ENCODE measurements at places on chromosomes 7 and 10. TPM values are rescaled to one million over a fixed set of nuclear protein-coding genes. Genes with fewer than 3 reads are reported as not detected.

Gene EIF4EBP2
- total RNA-seq = 12.8 TPM

Gene PKD1L1
- total RNA-seq = under 0.01 TPM

Gene MRPL43
- 58.2 TPM for total RNA-seq

Gene RNF133
- total RNA-seq = 0.16 TPM

Gene TMEM130
- total RNA-seq = 1.3 TPM

Gene MSS51
- 1.1 TPM for total RNA-seq

Gene TMEM196
- not detected for total RNA-seq

Gene VWDE
- total RNA-seq = 0.16 TPM

Gene CLCN1
- not detected for total RNA-seq

Gene CPA2
- not detected for total RNA-seq

Gene LRRD1
- not detected for total RNA-seq

Gene OPN4
- not detected for total RNA-seq

Gene LIPF
- not detected for total RNA-seq

Gene KCNK18
- total RNA-seq = not detected

Gene NUTM2D
- 1.6 TPM for total RNA-seq

Gene ADCY1
- 3.2 TPM for total RNA-seq

Gene ASIC3
- not detected for total RNA-seq

Gene KLHDC10
- total RNA-seq = 22.5 TPM

Gene CPXM2
- total RNA-seq = 41.5 TPM

Gene SEMA4G
- 1.6 TPM for total RNA-seq

Gene NPSR1
- not detected for total RNA-seq

Gene TAS2R5
- total RNA-seq = 0.43 TPM

Gene GRM8
- total RNA-seq = not detected

Gene MIOS
- 19.1 TPM for total RNA-seq

All from bronchial smooth muscle cell (primary cell).